ENCODE measurements at places on chromosomes 3 and 15. TPM values are rescaled to one million over a fixed set of nuclear protein-coding genes. Genes with fewer than 3 reads are reported as not detected.

The OSTN gene
- total RNA-seq = not detected

The SLC28A1 gene
- not detected for total RNA-seq

The CPLX3 gene
- total RNA-seq = not detected

The FILIP1L gene
- 13.0 TPM for total RNA-seq

The BTLA gene
- not detected for total RNA-seq

The CCR8 gene
- not detected for total RNA-seq

The GASK1A gene
- total RNA-seq = 0.78 TPM

The OR5K2 gene
- total RNA-seq = not detected

The GABRB3 gene
- total RNA-seq = 2.7 TPM

The ANO10 gene
- 59.1 TPM for total RNA-seq

The GRAMD1C gene
- total RNA-seq = 2.2 TPM

The LIPC gene
- total RNA-seq = 1.8 TPM

The MYO5C gene
- 1.2 TPM for total RNA-seq

The SLC27A2 gene
- 0.11 TPM for total RNA-seq

The ZIC4 gene
- total RNA-seq = 0.13 TPM

The SQOR gene
- total RNA-seq = 182 TPM

The CKMT1B gene
- total RNA-seq = not detected

The LRRC34 gene
- total RNA-seq = 6.1 TPM

The EFCAB12 gene
- total RNA-seq = 0.22 TPM

The ADAMTSL3 gene
- total RNA-seq = 6.0 TPM

The FOXB1 gene
- total RNA-seq = not detected

The SAMMSON gene
- not detected for total RNA-seq

The ZPLD1 gene
- total RNA-seq = 0.26 TPM

The GRAMD2A gene
- total RNA-seq = 1.0 TPM

The NPTN gene
- 138 TPM for total RNA-seq

The DAZL gene
- total RNA-seq = not detected

The OGG1 gene
- total RNA-seq = 18.6 TPM

The GOLGA8S gene
- total RNA-seq = 0.13 TPM

The PLSCR4 gene
- total RNA-seq = 38.6 TPM

The GP5 gene
- under 0.01 TPM for total RNA-seq

The ARGFX gene
- total RNA-seq = not detected

The CLPX gene
- 62.5 TPM for total RNA-seq

Measured in articular chondrocyte of knee joint (primary cell).